ENCODE measurements at places on chromosomes 2 and 18. TPM values are rescaled to one million over a fixed set of nuclear protein-coding genes. Genes with fewer than 3 reads are reported as not detected.

The MC2R gene
- not detected for total RNA-seq

The CGREF1 gene
- 8.1 TPM for total RNA-seq

The PDCD1 gene
- total RNA-seq: not detected

The MC5R gene
- not detected for total RNA-seq

The FOXD4L1 gene
- 0.09 TPM for total RNA-seq

The SLC4A5 gene
- total RNA-seq: 0.34 TPM

The SLC11A1 gene
- 0.20 TPM for total RNA-seq

The SFT2D3 gene
- 5.4 TPM for total RNA-seq
